ENCODE measurements at places on chromosomes 1 and 21.

DNA sequence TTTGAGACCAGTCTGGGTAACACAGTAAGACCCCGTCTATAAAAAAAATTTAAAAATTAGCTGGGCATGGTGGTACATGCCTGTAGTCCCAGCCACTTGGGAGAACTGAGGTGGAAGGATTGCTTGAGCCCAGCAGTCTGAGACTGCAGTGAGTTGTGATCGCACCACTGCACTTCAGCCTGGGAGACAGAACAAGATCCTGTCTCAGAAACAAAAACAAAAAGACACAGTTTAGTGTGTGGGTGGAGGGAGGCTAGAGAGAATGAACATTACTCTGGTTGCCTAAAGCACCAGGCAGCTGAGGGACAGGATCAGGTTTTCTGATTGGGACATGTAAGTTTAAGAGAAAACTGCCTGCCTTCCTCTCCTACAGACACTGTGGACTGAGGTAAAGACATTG, 42.3 kb downstream of the VAMP4 start:
- no peak for DNase-seq

GRCh38 chr1:149848340-149849110, 50.8 kb upstream of the BOLA1 start:
- no peak for DNase-seq

DNA sequence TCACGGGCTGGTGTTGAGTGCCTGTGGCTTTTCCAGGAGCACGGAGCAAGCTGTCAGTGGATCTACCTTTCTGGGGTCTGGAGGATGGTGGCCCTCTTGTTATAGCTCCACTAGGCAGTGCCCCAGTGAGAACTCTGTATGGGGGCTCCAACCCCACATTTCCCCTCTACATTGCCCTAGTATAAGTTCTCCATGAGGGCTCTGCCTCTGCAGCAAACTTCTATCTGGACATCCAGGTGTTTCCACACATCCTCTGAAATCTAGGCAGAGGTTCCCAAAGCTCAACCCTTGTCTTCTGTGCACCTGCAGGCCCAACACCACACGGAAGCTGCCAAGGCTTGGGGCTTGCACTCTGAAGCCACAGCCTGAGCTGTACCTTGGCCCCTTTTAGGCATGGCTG, 157.3 kb downstream of the MRPL39 start:
- no peak for DNase-seq

DNA sequence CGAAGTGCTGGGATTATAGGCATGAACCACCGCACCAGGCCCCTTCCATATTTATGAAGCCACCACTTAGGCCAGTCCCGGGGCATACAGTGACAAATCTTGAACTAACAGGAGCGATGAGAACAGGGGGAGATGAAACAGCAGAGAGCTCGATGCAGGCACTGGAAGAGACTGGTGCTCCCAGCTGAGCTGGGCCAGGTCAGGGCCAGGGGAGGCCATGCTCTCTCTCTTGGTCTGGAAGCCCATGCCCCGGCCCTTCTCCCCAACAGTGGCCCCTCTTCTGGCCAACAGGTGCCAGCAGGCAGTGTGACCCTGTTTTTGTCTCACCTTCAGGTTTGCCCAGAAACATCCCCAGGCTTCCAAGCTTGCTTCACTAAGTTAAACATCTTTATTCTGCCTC, 269.9 kb upstream of the C1orf174 start:
- DNase-seq: no peak

GRCh38 chr1:101216623-101217022, 20.2 kb upstream of the S1PR1 start:
- no peak for DNase-seq

- peak; percentile 42 for DNase-seq
Measured at GRCh38 chr1:111471012-111471411, 2.8 kb upstream of the C1orf162 start.

GRCh38 chr1:97791251-97791650, 129.6 kb downstream of the DPYD start:
- DNase-seq: no peak

GRCh38 chr1:240190881-240191401, 99.3 kb downstream of the FMN2 start:
- DNase-seq: no peak

GRCh38 chr1:160124705-160125478, 9.3 kb downstream of the ATP1A2 start:
- no peak for DNase-seq

DNA sequence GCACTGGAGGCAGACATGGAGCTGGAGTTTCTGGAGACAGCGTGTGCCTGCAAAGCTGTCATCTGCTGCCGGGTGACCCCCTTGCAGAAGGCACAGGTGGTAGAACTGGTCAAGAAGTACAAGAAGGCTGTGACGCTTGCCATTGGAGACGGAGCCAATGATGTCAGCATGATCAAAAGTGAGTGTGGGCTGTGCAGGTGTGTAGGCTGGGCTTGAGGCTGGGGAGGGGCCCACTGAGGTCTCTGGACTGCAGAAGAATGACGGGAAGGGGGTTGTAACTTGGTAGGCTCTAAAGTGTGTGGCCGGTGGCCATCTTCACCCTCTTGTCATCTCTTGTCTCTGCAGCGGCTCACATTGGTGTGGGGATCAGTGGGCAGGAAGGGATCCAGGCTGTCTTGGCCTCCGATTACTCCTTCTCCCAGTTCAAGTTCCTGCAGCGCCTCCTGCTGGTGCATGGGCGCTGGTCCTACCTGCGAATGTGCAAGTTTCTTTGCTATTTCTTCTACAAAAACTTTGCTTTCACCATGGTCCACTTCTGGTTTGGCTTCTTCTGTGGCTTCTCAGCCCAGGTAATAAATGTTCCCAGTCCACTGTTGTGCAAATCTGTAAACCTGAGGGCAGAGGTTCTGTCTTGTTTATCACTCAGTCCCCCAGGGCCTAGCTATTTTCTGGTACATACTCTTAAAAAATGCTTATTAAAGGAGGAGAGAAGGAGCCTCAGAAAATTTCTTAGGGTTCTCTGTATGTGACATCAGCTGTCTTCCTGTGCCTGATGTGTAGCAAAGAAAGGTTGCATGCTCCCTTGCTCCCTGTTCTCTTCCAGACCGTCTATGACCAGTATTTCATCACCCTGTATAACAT, 19.9 kb downstream of the ATP8B2 start:
- no peak for DNase-seq

GRCh38 chr1:155124503-155125463, 2.9 kb upstream of the EFNA1 start:
- no peak for DNase-seq

GRCh38 chr1:54356680-54357147, 49.5 kb downstream of the SSBP3 start:
- no peak for DNase-seq

- no peak for DNase-seq
Measured at GRCh38 chr1:66605419-66605997, 71.6 kb downstream of the SGIP1 start.

- DNase-seq: no peak
Measured at GRCh38 chr21:41931041-41931451, 22.8 kb downstream of the C2CD2 start.

DNA sequence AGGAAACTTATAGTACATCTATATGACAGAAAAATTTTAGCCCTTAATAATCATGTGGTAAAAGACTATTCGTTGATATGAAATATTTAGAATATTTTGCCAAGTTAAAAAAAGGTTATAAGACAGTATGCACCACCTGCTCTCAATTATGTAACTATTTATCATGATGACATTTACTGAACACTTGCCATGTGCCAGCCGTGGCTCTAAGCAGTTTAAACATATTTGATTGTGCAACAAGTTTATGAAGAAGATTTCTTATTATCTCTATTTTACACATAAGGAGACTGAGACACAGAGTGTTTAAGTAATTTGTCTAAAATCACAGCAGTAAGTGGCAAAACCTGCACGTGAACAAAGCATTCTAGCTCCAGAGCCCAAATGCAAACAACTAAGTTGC, 199.3 kb upstream of the JUN start:
- no peak for DNase-seq

- DNase-seq: no peak
Measured at GRCh38 chr1:172766462-172766861, 107.6 kb downstream of the FASLG start.

DNA sequence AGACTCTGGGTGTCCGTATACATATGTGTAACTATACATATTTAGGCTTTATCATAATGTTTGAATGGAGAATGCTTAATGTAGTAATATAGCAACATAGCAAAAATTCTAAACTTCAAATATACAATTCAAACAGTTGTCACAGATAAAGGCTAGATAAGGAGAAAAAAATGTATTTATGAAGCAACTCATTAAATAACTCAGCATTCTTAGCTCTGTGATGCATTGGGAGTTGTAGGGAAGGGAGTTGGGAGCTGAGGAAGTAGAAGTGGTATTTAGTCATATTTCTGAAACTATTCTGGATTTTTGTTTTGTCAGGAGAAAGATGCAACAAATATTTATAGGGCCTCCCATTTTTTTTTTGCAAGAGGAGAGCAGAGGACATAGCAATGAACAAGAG, 197.8 kb downstream of the PBX1 start:
- DNase-seq: no peak

DNA sequence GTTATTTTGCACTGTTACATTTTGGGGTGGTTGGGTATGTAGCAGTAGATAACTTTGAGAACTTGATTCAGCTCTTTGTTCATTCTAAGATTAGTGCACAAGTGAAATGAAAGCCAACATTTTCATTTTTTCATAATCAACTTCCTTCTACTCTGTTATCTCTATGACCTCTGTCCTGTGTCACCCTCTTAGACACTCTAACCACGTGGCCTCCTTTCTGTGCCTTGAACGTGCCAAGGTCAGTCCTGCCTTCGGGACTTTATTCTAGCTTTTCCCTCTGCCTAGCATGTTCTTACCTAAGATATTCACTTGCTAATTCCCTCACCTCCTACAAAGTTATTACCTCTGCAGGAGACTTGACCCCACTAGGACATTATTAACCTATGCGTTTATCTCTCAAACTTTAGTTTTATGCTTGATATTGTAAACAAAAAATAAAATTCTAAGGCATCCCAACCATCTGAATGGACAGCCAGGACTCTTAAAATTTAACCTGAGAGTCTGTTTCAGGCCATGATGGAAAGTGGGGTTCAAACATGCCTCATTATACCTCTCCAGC, 19.2 kb upstream of the EDEM3 start:
- DNase-seq: no peak

DNA sequence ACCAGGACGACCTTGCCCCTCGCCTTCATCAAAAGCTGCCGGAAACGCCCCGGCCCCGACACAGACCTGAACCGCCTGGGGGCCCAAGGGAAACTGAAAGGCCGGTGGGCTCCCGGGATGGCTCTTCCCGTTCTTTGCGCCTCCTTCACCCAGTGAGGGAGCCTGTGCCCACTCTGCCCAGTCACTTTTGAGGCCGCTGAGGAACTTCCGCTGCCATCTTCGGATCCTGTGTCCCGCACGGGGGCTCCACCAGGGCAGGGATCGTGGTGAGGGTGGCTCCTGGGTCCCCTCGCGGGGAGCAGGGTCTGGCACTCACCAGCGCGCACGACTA, 104.0 kb downstream of the PPIAL4G start:
- no peak for DNase-seq

DNA sequence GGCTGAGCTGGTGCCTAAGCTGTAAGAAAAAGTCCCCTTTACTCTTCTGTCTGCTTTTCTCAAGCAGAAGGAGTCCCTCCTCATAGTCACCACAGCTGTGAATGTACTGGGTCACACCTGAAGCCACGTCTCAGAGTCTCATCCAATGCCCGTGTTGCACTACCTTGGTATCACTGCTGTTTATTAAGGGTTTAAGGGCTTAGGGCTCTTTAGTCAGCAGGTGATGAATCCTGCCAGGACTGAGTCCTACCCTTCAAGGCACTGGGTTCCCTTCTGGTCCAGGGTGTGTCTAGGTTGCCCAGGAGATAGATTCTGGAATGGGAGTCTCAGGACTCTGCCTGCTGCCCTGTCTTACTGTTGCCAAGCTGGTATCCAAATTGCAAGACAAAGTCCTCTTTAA, 33.4 kb upstream of the ROR1 start:
- no peak for DNase-seq

DNA sequence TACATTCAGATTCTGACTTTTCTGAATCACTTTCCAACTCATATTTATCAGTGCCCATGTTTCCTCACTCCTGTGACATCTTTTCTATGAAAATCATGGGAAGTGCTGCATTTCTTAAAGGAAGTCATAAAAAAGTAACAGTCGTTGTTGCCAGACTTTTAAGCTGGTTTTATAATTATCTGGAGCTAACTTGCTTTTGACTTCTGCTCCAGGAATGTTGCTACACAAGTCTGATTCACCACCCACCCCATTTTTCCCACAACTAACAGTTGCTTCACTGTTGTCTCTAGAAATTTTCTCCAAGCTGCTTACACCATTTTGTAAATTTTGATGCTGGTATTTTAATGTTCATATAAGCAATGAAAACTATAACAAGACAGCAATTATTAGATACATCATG, 12.2 kb downstream of the FCRLB start:
- DNase-seq: no peak

All from stimulated activated CD8-positive, alpha-beta memory T cell treated with anti-CD3 and anti-CD28 coated beads, Interleukin-15, amount 100 ng/mL, for 48 hours (primary cell).